ENCODE measurements at places on chromosomes 1 and 21.

GRCh38 chr1:161390559-161390858 lies 22.8 kb upstream of the CFAP126 start:
- no peak for DNase-seq

- DNase-seq = no peak
These were observed 16.9 kb downstream of the MTFR1L start for GRCh38 chr1:25836695-25837094.

DNA sequence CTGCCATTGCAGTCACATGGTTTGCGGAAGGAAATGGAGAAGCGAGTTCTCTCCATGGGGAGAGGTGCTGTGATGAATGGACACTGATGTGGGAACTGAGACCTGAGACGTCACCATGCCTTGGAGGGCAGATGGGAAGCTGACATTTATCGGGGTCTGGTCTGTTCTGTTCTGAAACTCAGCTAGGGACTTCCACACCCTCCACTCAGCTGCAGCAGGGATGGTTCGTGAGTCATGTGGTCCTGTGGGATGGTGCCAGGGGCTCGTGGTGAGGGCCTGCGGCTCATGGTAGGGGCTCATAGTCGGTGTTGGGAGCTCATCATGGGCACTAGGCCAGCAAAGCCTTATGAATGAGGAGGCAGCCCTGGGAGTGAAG lies 6.1 kb downstream of the GPR137B start:
- no peak for DNase-seq

DNA sequence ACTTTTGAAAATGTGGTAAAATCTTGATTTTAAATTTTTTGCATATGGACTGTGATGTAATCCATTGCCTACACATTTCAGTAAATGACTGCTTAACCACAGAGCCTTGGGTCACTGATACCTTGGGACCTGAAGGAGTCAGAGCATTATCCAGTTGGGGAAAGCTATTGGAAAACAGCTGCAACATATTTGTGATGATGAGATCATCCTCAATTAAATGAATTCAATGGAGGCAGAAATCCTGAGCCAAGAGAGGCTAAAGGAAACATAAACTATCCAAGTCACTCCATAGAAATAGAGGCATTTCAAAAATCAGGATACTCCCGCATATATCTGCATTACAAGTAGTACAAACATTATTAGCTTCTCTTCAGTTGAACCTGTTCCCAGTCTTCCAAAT lies 99.8 kb upstream of the PRMT6 start:
- DNase-seq = no peak

DNA sequence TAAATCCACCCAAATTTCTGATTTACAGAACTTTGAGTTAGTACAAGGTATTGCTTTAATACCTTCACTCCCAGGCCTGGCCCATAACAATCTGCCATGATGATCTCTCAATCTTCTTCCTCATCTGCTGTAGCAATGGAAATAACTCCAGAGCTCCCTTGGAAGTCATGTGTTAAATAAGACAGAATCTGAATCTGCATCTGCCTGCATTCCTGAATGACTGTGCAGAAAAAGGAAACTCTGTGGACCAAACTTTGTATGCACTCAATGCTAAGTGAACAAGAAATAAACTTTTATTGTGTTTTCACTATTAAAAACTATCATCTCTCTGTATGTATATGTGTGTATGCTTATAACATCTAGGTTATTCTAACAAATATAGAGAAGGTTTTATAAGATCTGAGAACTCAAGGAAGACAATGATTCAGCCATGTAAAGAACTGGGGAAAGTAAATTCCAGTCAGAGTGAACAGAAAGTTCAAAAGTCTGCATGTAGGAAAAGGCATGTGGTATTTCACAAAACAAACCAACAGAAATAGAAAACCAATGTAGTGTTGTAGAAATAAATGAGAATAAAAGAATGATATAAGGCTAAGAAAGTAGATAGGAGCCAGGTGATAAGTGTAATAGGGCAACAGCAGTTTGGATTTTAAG lies 390.2 kb downstream of the USH2A start:
- no peak for DNase-seq

DNA sequence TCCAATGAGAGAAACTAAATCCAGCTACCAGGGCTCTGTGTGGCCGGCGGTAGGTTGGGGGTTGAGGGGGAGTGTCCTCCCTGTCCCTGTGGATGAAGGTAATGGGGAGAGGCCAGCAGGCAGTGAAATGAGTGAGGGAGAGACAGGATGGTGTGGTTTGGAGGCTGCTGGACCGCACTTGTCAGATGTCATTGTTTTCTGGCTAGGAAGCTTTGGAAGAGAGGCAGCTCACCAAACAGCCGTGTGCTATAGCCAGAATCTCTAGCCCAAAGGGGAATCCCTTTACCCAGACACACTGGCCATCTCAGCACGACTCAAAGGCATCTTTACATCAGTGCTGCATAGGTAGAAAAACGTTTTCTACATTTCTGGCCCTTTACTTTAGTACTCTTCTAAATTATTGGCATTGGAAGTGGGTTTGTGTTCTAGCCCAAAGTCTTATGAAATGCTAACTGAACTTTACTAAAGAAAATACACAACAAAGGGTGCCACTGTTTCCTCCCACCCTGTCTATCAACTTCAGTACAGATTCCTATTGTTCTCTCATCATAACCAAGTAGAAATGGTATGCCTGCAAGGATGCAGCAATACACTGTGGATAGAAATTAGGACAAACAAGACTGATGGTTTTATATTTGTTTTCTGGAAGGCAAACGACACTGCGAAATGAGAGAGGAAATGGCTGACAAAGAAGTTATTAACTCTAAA lies 95.9 kb upstream of the COA6 start:
- no peak for DNase-seq

DNA sequence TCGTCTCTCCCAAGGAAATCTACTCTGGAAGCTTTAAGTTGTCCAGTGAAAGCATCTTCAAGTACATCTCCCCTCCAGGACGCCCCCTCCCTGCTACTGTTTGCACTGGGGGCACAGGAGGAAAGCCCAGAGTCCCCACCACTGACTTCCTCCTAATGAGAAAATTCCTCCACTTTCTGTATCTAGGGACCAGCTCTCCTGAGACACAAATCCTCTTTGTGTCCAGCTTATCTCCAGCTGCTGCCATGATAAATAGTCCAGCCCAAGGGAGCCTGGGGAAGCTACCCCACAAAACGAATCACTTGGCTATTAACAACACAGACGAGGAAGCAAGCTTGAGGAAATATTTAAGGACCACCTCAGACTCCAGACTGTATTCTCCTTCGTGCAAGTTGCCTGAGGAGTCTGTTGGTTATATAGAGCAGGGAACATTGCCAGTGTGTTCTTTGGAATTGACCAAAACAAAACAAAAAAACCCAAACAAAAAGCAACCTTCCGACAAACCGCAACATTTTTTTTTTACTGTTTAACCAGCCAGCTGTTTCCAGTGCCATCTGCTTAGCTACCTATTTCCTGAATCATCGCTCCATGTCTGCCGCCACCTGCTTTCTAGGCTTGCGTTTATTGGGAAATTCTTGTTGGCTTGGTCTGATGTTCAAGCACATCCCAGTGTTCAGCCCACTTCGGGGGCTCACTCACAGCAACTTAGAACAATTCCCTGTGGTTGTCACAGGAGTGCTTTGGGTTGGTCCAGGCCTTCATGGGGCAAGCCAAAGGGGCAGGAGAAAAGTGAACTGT lies 7.7 kb downstream of the C1orf226 start:
- DNase-seq = no peak

DNA sequence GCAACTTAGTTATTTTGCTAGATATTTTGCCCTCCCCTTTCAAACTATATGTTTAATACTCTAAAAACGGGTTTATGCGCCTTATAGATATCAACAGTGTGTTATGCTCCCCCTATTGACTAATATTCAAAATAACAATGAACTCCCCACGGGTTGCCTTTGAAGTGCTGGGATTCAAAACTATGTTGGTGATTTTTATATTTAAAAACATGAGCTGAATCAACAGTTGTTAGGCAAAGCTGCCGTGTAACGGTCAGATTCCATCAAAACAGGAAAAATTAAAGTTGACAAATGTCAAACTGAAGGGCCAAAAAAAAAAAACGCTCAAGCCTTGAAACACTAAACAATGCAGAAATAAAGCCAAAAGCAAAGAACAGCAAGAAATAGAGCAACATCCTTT lies 2.5 kb downstream of the TGFBR3 start:
- DNase-seq = no peak

DNA sequence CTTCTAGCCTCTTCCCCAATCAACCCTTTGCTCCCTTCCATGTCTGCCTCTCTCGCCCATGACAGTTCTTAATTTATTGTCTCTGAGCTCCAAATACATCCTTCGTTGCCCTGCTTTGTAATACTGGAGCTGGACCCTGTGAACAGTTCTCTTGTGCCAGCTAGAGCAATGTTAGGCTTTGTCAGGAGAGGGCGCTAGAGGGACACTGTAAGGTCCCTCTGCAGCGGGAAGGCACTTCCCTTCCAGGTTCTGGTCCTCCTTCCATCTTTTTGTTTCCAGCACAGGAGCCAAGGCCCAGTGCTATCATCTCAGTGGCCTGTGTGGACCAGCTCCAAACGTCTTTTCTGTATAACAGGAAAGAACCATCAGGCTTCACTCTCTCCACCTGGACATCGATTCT lies 95.9 kb downstream of the PTPRU start:
- no peak for DNase-seq

DNA sequence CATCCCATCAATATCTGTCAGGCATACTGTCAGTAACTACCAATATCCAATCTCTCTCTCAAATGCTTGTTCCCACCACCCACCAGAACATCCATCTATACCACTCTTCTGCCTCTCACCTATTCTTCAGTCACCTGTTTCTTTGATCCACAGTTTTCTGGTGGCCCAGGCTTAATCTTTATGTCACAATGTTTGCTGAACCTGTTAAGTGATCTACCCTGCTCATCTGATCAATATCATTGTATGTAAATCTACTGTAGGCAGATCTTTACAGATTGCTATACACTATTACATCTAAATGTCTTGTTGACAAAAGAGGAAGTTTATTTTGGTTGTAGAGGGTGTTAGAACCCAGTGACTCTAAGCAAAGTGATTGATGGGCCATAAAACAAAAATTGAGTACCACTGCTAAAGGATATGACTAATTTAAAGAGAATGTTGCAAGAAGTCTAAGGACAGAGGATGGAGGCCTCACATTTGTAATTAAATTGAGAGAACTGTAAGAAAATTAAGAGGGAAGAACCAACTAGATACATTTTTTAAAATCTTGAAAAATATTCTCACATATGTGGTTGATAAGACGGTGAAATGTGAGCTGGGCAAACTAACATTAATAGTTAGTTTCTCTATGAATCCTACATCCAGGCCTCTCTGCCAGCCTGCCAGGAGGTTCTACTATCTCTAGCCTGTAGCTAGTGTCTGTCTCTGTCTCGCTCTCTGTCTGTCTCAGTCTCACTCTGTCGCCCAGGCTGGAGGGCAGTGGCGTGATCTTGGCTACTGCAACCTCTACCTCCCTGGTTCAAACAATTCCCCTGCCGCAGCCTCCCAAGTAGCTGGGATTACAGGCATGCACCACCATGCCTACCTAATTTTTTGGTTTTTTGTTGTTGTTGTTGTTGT lies 34.1 kb downstream of the EGLN1 start:
- no peak for DNase-seq

DNA sequence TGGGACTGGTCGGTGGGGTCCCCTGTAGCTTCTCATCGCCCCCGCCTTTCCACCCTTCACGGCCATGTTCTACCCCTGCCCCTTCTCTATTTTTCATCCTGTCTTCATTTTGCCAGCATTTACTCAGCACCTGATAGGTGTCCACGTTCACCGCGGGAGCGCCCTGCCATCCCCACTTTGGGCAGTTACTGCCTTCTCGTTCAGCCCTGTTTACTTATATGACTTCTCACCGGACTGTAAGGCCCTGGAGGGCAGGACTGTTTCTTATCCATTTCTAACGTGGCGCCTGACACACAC lies 380 bp downstream of the MFN2 start:
- DNase-seq = no peak

DNA sequence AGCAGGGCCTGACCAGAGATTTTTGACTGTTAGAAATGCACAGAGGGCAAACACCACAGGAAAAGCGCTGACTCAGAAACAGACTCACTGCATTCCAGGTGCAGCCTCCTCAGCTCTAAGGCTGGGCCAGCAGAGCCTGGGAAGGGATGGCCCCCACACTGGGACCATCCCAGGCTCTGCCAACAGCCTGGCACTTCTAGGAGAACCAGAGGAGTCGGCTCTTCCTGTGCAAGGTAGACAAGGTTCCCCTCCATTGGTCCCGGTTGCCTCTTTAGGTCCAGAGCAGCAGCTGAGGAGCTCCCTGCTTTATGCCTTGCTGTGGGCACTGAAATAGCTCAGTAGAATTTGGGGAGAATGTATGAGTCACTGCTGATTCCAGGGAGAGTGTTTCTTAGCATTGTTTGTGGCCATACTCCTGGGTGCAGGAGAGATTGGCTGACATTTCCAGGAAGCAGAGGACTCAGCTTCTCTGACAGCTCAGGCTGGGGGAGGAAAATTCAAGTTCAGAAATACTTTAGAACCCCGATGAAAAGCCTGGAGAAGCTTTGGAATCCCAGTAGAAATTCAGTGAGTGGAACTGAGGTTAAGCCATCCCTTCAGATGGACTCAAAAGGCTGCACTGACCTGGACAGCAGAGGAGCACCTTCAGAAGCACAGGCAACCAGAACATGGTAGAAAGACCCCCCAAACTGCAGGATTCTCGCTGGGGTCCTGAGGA lies 19.7 kb downstream of the PRAMEF1 start:
- DNase-seq = no peak

GRCh38 chr1:17675744-17676143 lies 79.4 kb upstream of the ACTL8 start:
- no peak for DNase-seq

- no peak for DNase-seq
These were observed 2.8 kb downstream of the SZRD1 start for GRCh38 chr1:16369821-16370220.

GRCh38 chr1:88179943-88180342 lies 504.1 kb upstream of the PKN2 start:
- no peak for DNase-seq

GRCh38 chr1:51572365-51572764 lies 44.5 kb upstream of the OSBPL9 start:
- no peak for DNase-seq

GRCh38 chr1:241442686-241443085 lies 76.9 kb downstream of the FH start:
- DNase-seq = no peak

GRCh38 chr1:154961207-154962155 lies at the start of gene PYGO2:
TSS of gene PYGO2 (minus strand) at chr1:154961782. CDS start at chr1:154961576, 206 bp downstream.
- peak; percentile 77 for DNase-seq

DNA sequence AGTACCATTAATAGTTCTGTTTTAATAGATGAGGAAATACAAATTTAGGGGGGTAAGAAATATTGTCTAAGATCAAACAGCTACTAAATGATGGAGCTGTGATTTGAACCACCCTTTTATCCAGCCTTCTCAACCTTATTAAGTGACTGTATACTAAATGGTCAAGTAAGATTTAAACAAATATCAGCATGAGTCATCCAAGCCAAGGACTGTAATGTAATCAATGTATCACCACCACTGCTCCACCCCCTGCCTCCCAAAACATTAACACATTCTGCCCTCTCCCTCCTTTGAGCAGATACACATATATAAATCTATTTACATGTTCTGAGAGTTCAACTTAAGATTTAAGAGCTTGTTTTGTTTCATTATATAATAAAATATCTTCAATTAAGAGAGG lies 58.9 kb downstream of the LRRC40 start:
- no peak for DNase-seq

All from T-helper 9 cell (primary cell).